ENCODE measurements at places on chromosomes 2 and 18.

- no peak for DNase-seq
Observed at GRCh38 chr18:67581178-67581577, 64.7 kb upstream of the DSEL start.

GRCh38 chr2:170122883-170123547 is 54.9 kb upstream of the MYO3B start:
- DNase-seq, result no peak

DNA sequence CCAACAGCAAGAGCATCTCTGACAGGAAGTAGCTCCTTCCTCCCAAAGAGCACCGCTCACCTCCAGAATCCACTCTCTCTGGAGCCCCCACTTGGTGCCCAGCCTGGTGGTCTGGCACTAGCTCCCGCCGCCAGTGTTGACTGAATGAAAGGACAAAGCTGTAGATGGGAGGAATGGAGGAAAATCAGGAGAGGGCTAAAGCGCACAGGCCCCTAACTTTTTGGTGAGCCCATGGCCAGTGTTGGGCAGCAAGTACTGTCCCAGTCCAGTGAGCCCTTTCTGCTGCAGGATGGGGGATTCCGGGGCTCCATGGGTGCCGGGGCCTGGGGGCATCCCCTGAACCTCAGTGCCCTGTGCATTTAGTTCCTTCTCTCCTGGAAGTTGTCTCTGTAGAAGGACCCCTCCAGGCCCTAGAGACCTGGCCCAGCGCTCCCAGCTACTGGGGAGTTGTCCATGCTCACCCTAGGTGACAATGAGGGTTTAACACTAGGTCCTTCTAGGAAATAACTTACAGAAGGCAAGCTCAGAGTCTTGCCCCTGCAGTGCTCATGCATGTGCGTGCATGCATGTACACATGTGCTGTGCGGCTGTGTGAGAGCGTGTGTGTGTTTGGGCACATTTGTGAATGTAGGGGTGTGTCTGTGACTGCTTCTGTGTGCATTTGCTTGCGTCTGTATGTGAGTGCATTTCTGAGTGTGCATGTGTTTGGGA is 33.6 kb downstream of the GLI2 start:
- no peak for DNase-seq

DNA sequence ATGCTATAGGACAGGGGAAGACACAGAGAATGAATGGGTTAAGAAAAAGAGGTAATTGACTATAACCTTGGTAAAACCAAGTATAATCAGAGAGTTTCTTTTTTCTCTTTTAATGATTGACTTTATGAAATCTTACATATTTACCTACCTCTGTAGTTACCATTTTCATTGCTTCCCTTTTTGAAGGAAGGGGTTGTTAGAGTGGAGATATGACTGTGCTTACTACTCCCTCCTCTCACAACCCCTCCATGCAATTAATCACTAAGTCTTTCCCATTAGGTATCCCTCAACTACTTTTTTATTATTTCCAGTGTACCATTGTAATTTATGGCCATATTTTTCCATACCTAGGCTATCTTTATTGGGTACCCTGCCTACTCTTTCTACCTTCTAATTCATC is 71.4 kb downstream of the WDR7 start:
- DNase-seq, result no peak

DNA sequence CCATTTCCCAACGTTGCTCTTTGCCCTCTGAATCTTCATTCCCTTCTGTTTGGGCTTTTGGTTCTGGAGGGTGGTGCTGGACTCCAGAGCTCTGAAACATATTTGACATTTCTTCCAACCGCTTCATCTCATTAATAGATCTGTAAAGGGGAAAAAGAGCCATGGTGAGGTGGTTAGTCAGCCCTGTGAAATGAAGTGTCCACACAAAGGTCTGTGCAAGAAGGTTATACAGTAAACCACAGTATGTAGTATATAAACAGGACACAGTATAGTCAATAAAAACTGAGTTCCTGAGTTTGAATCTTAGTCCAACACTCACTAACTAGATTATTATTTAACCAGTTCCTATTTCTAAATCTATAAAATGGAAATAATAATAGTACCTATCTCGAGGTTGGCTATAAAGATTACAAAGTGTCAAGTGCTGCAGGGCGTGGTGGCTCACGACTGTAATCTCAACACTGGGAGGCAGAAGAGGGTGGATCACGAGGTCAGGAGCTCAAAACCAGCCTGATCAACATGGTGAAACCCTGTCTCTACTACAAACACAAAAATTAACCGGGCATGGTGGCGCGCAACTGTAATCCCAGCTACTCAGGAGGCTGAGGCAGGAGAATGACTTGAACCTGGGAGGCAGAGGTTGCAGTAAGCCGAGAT is 13.1 kb downstream of the STARD7 start:
- DNase-seq, result no peak

- no peak for DNase-seq
Observed at GRCh38 chr2:119291588-119292167, 68.0 kb downstream of the STEAP3 start.

DNA sequence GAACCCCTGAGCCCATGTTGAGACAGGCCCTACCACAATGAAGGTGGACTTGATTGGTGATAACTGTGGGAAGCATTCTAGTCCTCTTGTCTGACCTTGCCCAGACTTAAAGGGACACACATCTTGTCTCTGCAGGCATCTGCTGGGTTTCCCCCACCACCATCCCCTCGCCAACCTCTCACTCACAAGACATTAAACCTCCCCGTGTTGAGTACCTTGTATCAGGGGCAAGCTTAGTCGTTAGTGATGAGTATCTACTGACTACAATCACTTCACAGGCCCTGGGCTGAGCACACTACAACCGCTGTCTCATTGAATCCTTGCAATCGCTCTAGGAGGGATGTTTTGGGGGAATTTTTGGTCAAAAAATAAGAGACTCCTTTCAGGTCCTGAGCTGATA is 86.0 kb downstream of the ICOS start:
- DNase-seq, result no peak

DNA sequence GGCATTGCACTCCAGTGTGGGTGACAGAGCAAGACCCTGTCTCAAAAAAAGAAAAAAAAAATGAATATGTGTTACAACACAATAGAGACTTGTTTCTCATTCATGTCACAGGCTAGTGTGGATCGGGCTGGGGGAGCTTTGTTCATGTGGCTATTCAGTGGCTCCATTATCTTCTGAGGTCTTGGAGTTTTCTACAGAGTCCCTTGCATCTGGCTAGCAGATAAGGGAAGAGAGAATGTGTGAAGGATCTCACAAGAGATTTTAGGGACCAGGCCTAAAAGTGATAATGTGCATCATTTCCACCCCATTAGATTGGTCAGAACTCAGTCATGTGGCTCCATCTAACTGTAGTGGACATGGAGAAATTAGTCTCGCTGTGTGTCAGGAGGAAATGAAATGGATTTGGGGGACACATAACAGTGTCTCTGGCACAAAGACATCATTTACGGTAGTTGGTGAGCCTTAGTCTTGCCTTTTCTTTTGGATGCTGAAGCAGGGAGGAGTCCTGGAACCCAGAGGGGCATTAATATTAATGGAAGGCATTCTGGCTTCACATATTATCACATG is 32.4 kb upstream of the CASP10 start:
- DNase-seq, result no peak

- DNase-seq, result no peak
Observed at GRCh38 chr2:124151691-124152090, 126.6 kb downstream of the CNTNAP5 start.

DNA sequence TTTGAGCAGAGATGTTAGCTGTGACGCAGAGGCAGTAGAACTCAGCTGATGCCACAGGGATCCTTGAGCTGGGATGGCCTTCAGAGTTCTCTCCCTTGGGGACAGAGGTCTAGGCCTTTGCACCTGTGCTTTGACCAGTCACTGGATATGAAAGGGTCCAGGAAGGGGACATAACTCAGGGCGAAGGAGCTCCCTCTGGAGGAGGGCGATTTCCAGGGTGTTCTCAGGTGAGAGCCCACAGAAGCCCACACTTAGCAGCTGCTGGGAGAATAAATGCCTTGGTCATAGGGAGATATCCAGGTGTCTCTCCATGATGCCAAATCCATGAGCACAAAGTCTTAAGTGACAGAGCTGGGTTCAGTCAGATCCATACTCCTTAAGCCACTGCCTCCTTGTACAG is 369.2 kb downstream of the NYAP2 start:
- no peak for DNase-seq

- DNase-seq, result no peak
Observed at GRCh38 chr2:84649058-84649457, 132.8 kb downstream of the DNAH6 start.

- no peak for DNase-seq
Observed at GRCh38 chr2:25697559-25698341, 24.4 kb upstream of the DTNB start.

DNA sequence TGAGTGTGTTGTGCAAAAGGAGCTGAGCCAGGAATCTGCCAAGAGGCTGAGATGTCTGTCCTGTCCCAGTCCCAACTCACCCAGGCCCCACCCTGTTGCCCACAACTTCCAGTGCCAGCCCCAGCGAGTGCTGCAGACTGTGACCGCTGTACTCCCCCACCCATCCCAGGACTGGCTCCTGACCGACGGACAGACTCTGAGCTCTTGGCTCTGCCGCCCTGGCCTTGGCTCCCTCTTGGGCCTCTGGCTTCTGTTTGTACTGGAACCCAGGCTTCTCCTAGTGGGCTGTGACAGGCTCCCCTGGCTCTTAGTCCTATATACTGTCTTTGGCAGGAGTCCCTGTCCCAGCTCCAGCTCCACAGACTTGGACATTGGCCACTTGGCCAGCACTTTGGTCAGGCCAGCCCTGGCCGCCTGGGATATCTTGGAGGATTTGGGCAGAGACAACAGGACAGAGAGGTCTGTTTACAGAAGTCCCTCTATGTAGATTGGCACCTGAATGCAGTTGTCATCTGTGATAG is 41.1 kb downstream of the ACOXL start:
- DNase-seq, result no peak

- no peak for DNase-seq
Observed at GRCh38 chr2:160220545-160221009, 20.5 kb upstream of the ITGB6 start.

- DNase-seq, result no peak
Observed at GRCh38 chr2:161067846-161068350, 92.3 kb upstream of the TANK start.

DNA sequence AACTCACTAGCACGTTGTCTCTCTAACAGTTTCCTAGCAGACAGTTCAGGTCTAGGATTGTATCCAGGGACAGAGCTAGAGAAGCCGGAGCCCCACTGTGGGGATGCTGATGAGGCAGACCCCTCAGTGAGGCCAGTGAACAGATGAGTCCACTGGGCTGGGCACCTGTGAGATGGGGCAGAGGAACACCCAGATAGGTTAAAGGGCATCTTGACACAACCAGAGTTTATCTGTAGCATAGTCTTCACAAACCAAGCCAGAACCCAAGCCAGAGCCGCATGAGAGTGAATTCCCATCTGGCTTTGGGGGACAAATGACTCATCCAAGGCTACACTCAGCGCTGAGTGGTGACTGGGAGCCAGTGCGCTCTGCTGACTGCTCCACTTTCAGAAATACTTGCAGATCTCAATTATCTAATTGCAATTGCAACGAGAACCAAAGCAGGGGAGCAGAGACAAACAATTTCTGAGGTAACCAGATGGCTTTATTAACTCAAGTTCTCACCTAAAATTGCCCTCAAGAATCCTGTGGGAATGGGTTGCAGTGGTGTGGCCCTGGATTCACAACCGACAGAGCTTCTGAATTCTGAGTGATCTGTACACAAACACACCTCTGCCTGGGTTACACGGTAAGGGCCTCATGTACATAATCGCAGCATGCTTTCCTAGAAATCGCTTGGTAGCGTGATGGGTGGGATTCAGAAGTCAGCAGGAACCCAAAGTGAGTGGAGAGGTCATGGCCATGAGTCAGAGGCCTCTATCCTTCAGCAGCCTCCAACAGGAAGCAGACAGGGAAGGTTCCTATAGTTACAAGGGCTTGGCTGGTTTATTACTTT is 48.7 kb upstream of the MSH2 start:
- no peak for DNase-seq

GRCh38 chr2:3110994-3111666 is 266.5 kb downstream of the EIPR1 start:
- DNase-seq, result no peak

DNA sequence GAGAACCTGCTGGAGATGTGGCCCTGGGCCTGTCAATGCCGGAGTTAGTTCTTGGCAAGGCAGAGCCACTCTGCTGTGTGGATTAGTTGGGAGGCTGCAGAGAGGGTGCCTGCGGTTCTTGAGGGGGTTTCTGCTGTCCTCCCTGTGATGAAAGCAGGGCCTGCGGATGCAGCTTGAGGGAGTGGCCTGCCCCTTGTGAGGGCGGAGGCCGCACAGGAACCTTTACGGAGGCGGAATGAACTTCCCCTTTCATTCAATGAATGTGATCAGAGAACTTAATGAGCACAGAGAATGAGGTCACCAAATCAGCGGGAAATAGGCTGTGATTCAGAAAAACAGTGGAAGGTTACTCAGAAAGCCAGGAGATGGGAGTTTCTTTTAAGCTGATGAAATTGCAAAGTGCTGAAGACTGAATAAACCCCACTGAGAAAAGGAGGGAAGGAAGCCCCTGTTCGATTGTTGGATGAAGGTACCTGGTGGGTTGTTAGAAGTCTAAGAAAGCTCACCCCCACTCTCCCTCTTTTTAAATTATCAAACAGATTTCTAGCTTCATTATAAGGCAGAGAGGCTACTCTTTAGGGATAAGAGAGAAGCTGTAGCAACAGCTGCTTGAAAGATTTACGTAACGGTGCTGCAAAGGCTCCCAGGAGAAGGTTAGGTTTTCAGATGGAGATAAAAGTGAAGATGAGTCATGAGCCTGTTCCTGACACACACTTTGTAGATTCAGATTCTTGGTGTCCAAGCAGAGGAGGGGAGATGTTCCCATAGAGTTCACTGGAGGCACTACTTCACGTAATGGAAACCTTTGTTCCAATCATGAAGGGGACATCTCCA is 47.4 kb downstream of the VWA3B start:
- no peak for DNase-seq

DNA sequence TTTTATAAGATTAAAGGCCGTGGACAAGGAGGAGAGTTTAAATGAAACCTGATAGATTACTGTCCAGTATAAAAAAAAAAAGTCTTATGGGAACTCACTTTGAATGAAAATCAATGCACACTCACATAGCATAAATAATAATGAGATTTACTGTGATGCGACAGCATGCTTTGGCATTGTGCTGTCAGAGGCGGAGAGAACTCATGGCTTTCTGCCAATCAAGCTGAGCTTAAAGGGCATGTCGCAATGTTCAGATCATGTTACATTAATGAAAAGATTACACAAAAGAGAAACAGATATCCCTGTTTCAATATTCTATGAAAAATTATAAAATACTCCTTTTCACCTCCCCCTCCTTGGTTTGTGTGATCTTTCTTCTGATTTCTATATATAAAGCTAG is 310.8 kb downstream of the ERBB4 start:
- peak; percentile 36 for DNase-seq

DNA sequence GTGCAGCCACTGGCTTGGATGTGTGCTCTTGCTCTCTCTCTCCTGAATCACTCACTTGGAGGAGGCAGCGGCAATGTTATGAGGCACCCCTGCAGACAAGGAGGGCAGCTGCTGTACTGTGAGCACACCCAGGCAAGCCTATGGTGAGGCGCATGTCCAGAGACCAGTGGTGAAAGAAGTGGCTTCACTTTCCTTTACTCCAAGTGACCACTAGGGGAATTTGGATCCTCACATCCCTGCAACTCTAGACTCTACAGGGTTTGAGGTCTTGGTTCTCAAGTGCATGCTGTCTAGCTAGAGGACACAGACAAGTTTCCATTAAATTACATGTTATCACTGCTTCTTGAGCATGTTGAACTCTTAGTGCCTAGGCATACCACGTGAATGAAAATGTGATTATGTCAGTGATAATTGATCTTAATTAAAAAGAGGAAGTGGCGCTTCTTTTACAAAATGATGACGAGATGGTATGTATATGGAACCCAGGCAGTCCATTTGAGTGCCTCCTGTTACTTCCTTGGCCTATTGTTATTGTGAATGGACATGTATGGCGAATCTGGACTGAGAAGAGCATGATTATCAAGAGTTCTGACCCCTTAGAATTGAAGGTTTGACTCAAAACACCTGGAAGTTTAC is 181.0 kb upstream of the CDH2 start:
- no peak for DNase-seq
